ENCODE measurements at places on chromosomes 1 and 21.

DNA sequence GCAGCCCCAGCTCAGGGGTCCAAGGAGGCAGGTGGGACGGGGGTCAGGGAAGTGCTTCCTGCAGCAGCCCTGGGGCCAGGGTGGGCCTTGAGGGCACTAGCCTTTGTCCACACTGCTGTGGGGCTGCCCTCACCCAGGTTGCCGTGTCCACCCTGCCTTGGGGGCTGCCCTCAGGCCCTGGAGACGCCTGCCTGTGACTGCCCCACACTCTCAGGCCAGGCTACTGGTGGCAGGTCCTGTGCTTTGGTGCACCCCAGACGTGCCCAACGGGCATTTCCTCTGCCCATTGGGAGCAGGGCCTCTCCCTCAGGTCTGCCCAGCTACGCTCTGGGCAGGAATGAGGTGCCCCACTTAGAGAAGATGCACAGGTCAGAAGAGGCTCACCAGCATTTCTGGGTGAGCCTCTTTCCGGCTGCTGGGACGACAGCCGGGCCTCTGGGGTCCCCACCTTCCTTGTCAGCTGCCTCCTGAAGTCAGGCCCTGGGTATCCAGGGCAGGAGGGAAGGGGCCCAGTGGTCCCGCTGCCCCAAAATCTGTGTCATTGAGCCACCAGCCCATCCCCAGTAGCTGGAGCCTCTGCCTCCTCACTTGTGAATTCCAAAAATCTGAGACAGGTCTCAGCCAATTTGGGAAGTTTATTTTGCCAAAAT is 2.7 kb upstream of the MMEL1 start:
- no peak for DNase-seq

- DNase-seq, result no peak
Measured at GRCh38 chr1:5661196-5662085, 330.8 kb downstream of the NPHP4 start.

GRCh38 chr21:27425574-27425973 is 458.7 kb upstream of the ADAMTS5 start:
- DNase-seq, result no peak

DNA sequence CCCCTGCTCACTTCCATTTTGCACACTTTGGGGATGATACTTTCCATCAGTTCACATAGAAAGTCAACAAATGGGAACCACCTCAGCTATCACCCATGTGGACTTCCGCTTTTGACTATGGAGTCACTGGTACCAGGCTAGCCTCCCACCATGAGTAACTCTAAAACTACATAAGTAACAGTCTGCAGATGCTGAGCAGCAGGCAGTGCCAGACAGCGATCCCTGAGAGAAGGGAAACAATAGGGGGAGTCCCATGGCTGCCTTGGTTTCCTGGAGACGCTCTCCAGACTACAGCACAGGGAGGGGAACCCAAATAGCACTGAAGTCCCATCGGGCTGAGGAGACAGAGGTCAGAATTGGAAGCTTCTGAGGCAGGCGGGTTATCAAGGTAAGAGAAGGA is 2.8 kb upstream of the TFF2 start:
- DNase-seq, result no peak

DNA sequence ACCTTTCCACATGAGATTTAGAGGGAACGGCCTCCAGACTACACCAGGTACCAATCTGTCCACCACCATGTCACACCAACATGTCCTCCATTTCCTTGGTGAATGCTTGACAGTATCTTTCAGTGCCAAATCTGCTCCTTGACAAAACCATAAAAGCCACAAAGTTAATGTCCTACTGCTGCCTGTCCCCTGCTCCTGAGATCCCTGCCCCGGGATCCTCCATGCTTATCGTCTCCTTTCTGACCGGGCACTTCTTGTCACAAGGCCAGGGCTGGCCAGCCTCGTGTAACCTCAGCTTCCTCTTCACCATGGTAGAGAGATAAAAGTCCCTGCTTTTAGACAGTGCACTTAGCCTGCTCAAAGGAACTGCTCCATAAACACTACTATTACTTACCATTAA is 136.2 kb downstream of the NAV1 start:
- no peak for DNase-seq

GRCh38 chr1:56539520-56539931 is 39.8 kb downstream of the PLPP3 start:
- DNase-seq, result no peak

DNA sequence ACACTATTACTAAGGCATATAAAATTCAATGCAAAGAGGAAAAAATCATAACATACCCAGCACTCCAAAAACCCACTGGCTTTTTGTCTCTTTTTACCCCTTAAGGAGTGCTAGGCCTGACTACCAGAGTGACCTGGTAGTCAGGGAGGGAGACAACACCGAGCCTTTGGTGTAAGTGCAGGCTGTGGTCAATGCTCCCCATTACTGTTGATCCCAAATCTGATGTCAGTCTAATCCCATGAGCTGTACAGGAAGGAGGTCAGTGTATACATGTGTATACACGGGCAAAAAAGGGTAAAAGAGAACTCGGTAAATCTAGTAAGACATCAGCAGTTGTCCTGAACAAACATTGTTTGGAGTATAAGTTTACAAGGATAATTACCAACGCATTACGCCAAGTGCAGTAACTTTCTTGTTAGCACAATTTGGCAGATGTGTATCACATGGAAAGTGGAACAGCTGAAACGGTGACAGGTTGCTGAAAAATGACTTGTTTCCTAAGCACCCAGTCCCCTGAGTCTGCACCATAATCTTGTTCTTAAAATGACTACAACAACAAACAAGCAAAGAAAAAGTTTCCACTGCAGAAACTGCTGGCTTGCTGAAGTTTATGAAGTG is 217.9 kb downstream of the KCNH1 start:
- no peak for DNase-seq

- no peak for DNase-seq
Measured at GRCh38 chr1:47527653-47528272, 89.9 kb downstream of the FOXD2 start.

DNA sequence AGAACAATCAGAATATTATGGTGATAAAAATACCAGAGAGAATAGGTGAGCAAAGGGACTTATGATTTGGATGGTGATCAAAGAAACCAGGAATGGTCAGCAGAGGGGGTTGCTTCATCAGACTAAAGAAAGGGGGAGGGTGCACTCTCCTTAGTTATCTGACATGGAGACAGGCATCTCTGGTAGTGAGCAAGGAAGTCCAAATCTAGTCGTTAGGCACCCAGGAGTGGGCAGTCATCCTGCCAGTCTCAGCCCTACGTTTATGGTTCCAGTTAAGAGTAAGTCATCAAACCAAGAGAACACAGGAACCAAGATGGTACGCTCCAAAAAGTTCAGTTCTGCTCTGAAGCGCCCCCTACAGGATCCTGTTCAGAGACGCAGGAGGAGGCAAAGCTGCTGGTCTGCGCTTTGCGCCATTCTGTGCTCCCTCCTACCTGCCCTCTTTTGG is 28.6 kb downstream of the EBNA1BP2 start:
- no peak for DNase-seq

DNA sequence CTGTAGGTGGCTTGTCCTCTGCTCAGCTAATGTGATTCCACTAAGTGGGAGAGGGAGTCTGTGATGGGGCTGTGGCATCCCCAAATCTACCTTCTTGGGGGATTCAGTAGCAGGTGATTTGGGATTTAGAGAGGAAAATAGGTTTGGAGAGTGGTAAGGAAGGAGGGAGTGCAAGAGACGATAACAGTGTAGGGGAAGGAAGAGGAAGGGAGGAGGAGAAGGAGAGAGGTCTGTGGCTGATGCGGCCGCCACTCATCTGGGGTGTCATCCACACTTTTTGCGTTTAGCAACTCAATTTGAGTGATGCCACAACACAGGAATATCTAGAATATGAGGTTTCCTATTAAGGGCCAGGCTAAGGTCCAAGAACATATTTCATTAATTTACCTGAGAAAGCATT is 23.8 kb upstream of the PCP4 start:
- DNase-seq, result no peak

- no peak for DNase-seq
Measured at GRCh38 chr1:11813021-11813420, 7.0 kb downstream of the CLCN6 start.

GRCh38 chr1:172401892-172402291 is 18.6 kb upstream of the C1orf105 start:
- DNase-seq, result no peak

- no peak for DNase-seq
Measured at GRCh38 chr1:211648336-211648735, 27.1 kb downstream of the NEK2 start.

DNA sequence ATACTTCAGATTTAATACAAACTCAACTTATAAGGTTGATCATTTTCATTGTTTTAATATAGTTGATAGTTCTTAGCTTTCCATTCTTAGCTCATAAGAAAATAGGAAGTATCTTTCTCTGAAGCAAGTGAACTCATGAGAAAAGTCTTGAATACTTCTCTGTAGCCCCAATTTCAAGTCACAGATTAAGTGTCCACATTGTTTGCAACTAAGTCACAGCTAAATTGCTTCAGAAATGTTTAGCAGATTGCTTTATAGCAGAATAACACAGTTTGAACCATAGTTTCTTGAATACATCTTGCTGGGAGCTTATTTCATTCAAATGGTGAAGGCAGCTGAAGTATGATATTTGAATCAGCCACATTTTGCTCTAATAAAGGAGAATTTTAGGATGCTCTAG is 10.6 kb upstream of the PKN2 start:
- DNase-seq, result no peak

DNA sequence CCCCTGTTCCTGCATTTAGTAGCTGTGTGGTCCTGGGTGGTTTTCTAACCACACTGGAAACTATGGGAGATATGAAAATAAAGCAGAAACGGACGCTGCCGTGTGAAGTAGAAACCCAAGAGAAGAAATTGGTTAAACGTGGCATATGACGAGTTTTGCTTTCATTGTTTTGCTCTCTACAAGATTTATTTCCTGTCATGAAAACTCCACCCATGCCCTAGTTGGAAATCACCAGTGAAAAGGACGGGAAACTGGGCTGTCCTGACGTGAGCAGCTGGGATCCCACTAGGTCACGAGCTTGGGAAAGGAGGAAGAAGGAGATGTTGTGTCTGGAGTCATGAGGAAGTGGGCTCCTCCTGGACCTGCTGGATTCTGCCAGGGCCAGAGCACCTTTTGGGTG is 120.8 kb upstream of the GADD45A start:
- no peak for DNase-seq

GRCh38 chr1:28853093-28853742 is 41.2 kb downstream of the OPRD1 start:
- no peak for DNase-seq

DNA sequence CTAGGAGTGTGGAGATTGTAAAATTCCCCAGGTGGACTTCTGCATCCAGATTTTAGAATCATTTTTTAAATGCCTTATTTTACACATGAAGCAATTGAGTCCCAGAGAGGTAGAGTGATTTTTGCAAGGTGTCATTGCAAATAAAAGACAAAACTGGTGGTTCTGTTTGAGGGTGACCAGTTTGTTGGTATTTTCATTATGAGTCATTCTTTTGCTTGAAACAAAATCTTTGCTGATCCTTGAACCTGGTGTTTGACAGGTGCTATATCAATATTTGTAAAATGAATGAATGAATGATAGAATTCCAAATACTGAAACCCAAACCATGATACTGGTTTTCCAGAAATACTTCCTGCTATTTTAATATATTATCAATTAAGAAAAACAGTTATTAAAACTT is 44.1 kb downstream of the TTC3 start:
- no peak for DNase-seq

DNA sequence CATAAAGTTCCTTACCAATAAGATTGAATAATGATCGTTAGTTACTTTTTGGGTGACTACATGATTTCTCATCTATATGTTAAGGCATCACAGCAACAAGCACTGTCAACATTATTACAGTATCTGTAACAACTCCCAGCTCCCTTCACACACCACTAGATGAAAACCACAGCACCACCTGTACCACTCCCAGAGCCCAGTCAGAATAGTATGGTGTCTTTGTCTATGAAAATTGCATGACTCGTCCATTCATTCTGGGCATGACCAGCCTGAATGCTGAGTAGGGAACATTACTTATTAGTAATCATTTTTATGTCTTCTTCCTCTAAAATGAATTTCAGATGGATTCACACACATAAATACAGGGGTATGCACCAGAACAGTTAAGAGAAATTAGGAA is 7.0 kb downstream of the OLFML2B start:
- no peak for DNase-seq

DNA sequence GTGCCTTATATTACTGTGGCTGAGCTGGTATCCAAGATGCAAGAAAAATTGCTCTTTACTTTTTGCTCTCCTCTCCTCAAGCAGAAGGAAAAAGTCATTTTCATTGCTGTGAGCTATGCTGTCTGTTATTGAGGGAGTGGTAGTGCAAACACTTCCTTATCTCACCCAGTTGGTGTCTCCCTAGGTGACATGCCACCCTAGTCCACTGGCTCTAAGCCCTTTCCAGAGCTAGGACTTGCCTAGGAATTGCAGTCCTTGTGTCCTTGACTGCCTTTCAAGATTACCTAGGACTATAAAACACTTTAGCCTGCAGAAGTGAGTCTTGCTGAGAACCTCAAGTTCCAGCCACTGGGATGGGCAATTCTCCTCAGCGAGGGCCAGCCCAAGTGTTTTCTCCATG is 458.3 kb downstream of the MRPL39 start:
- no peak for DNase-seq

- DNase-seq, result no peak
Measured at GRCh38 chr1:55535724-55536544, 320.8 kb upstream of the USP24 start.

- DNase-seq, result no peak
Measured at GRCh38 chr1:87148661-87149060, 180.0 kb upstream of the LMO4 start.

- DNase-seq, result no peak
Measured at GRCh38 chr21:34730194-34730593, 61.4 kb downstream of the CLIC6 start.

DNA sequence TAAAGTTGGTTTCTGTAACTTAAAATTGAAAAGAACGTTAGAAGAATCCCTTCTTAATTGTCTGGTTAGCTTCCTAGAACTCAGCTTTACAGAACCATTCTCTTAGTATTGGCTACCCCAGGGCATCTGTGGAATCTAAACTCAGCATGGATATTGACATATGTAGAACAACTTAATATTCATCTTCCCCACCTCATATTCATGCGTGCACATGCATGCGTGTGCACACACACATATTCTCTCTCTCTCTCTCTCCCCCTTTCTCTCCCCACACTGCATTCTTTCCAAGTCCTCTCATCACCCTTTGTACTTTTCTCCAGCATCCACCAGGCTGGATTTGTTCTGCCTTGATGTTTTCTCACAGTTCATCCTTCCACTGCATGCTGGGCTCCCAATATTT is 13.4 kb downstream of the PIGM start:
- DNase-seq, result no peak

GRCh38 chr21:37555672-37556261 is 189.2 kb downstream of the DYRK1A start:
- DNase-seq, result no peak

GRCh38 chr1:228383773-228384172 is 22.9 kb downstream of the TRIM11 start:
- DNase-seq, result no peak

GRCh38 chr1:184941410-184941733 is 32.9 kb downstream of the NIBAN1 start:
- no peak for DNase-seq

- DNase-seq, result no peak
Measured at GRCh38 chr1:225934711-225935110, 6.3 kb downstream of the LEFTY2 start.

GRCh38 chr1:3307359-3307758 is 147.1 kb upstream of the ARHGEF16 start:
- no peak for DNase-seq
